ENCODE measurements at places on chromosomes 6 and 20. TPM values are rescaled to one million over a fixed set of nuclear protein-coding genes. Genes with fewer than 3 reads are reported as not detected.

The CLVS2 gene
- total RNA-seq: not detected

DNA sequence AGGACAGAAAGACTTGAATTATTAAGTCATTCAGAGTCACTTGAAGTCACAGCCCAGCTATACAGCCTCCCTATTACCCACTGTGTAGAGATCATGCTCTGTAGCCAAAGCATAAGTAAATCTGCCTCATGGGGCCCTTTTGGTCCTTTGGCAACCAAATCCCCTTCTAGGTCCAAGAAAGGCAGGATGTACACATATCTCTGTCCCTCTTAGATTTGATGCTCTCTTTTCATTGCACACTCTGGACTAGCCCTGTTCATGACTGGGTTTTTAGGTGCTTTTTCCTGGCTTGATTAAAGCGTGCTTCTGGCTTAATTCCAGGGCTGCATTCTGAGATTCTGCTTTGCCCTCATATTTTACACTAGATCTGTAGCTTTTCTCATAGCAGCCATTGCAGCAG lies 296.8 kb downstream of the TENT5A start:
- no peak for DNase-seq

DNA sequence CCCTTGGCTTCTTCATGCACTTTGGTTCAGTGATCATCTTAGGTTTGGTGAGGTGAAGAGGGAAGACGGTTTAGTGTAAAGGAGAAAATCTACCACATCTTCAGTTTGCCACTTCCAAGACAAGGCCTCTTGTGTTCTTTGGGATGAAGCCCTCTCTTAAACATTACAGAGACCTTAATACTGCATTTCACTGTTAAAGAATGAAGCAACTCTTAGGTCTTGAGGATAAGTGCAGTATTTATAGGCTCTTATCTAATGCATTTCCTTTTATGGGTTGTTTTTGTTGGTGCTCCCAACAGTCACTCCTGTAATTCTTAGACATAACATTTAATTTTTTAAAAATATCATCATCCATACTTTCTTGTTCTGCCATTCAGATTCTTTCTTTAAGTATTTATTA lies 139.9 kb upstream of the LAMP5 start:
- DNase-seq: no peak

- no peak for DNase-seq
Observed at GRCh38 chr6:10383331-10384090, 31.4 kb downstream of the TFAP2A start.

Data from heart left ventricle (tissue), 16 donors.